Endothelial cell of umbilical vein (primary cell): ENCODE measurements at places on chromosomes 16 and 17. TPM values are rescaled to one million over a fixed set of nuclear protein-coding genes. Genes with fewer than 3 reads are reported as not detected.

- no peak overlapping the region for H3K27ac ChIP-seq
- H3K4me1 ChIP-seq, result no peaks in the 10 kb centered on the region
- no peaks in the 10 kb centered on the region for H3K27me3 ChIP-seq
- H3K4me3 ChIP-seq, result no peak overlapping the region
- no peaks in the 10 kb centered on the region for H3K36me3 ChIP-seq
Observed at GRCh38 chr17:73658821-73659515, 14.7 kb upstream of the SDK2 start.

The NKD1 gene
- 0.32 TPM in 1 of 2 replicates, not detected in the other for total RNA-seq

The BIRC5 gene
- 74.6 and 85.8 TPM in 2 replicates for total RNA-seq

- peaks cover 4% of the 10 kb centered on the region for H3K4me1 ChIP-seq
- H3K36me3 ChIP-seq, result no peaks in the 10 kb centered on the region
- H3K27ac ChIP-seq, result no peak overlapping the region
- no peaks in the 10 kb centered on the region for H3K27me3 ChIP-seq
Observed at GRCh38 chr16:59540621-59541020, 806.5 kb upstream of the GOT2 start.

GRCh38 chr16:47977802-47978201 is 178.0 kb downstream of the ABCC12 start:
- H3K27me3 ChIP-seq, result no peaks in the 10 kb centered on the region
- no peak overlapping the region for H3K27ac ChIP-seq
- no peaks in the 10 kb centered on the region for H3K4me1 ChIP-seq
- no peak for DNase-seq
- no peak overlapping the region for H3K4me3 ChIP-seq

DNA sequence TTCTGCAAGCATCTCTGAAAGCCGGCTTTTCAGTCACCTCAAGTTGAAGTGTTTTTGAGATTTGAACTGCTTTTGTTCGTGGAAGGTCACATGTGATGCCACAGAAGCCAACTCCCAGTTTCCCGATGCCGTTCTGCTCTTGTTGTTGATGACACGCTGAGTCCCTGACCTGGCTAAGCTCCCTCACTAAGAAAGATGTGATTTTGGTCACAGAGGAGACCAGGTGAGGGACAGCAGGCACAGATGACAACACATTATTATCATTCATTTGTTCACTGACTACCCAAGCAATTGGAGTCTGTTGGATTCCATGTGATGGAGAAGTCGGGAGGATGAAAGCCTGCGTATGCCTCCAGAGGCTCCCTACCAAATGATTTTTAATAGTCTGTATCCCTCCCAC is 822.4 kb upstream of the RBFOX1 start:
- H3K27me3 ChIP-seq, result no peaks in the 10 kb centered on the region
- no peak for DNase-seq
- H3K4me1 ChIP-seq, result no peaks in the 10 kb centered on the region
- no peak overlapping the region for H3K4me3 ChIP-seq
- no peak overlapping the region for H3K27ac ChIP-seq

GRCh38 chr17:27751166-27751565 is 49.2 kb downstream of the NOS2 start:
- no peaks in the 10 kb centered on the region for H3K4me1 ChIP-seq
- no peaks in the 10 kb centered on the region for H3K36me3 ChIP-seq
- H3K4me3 ChIP-seq, result no peak overlapping the region
- no peak for DNase-seq
- no peak overlapping the region for H3K27ac ChIP-seq
- no peaks in the 10 kb centered on the region for H3K27me3 ChIP-seq

GRCh38 chr17:43381204-43381603 is 17.6 kb upstream of the ARL4D start:
- H3K27ac ChIP-seq, result no peak overlapping the region
- no peak overlapping the region for H3K4me3 ChIP-seq
- H3K27me3 ChIP-seq, result peaks cover 2% of the 10 kb centered on the region
- no peak for DNase-seq

DNA sequence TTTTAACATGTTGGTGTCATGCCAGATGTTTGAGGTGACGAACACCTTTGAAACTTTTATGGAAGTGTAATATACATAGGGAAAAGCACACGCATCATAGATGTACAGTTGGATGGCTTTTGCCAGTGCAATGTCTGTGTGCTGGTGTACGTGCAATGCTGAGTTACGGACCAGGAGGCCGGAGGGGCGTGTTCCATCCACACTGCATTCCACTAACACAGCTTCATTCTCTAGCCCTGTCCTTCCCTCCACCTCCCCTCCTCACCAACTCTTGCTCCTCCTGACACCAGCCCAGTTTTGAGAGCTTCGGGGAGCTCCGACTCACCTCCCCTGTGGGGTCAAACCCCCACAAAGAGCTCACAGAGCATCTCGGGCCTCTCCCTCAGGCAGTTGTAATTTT is 358.8 kb downstream of the C16orf95 start:
- H3K27me3 ChIP-seq, result peaks cover 5% of the 10 kb centered on the region
- no peak for DNase-seq
- H3K27ac ChIP-seq, result no peak overlapping the region
- no peak overlapping the region for H3K4me3 ChIP-seq
- H3K36me3 ChIP-seq, result no peaks in the 10 kb centered on the region

GRCh38 chr16:21026846-21027245 is 123.8 kb downstream of the DNAH3 start:
- H3K4me1 ChIP-seq, result no peaks in the 10 kb centered on the region
- H3K27ac ChIP-seq, result no peak overlapping the region
- H3K36me3 ChIP-seq, result no peaks in the 10 kb centered on the region
- DNase-seq, result no peak
- no peaks in the 10 kb centered on the region for H3K27me3 ChIP-seq
- H3K4me3 ChIP-seq, result no peak overlapping the region

DNA sequence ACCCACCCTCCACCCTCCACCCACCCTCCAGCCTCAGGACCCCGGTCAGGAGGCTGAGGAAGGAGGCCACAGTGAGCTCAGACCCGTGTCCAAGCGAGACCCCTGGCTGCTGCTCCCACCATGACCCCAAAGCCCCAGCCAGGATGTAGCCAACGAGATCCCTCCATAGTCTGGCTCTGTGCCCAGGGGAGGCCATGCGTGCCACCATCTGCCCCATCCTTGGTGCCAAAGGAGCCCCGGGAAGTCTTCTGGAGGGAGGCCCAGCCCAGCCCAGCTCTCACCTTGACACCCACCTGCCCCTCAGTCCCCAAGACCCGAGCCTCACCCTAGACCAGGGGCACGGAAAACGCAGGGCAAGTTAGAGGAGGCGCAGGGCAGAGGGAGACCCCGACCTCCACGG is 34.2 kb downstream of the PIEZO1 start:
- no peaks in the 10 kb centered on the region for H3K27me3 ChIP-seq
- no peak for DNase-seq
- H3K27ac ChIP-seq, result no peak overlapping the region
- H3K4me3 ChIP-seq, result no peak overlapping the region
- peaks cover 9% of the 10 kb centered on the region for H3K36me3 ChIP-seq
- H3K4me1 ChIP-seq, result peaks cover 6% of the 10 kb centered on the region

- H3K36me3 ChIP-seq, result no peaks in the 10 kb centered on the region
- no peaks in the 10 kb centered on the region for H3K4me1 ChIP-seq
- peaks cover 5% of the 10 kb centered on the region for H3K27me3 ChIP-seq
- H3K27ac ChIP-seq, result no peak overlapping the region
Observed at GRCh38 chr17:9016941-9017552, 4.3 kb upstream of the NTN1 start.

The C17orf100 gene
- total RNA-seq, result 1.4 and 1.6 TPM in 2 replicates
